ENCODE measurements at places on chromosomes 1 and 21.

- no peak for DNase-seq
Observed at GRCh38 chr1:166040202-166040997, 126.4 kb downstream of the FAM78B start.

- DNase-seq, result no peak
Observed at GRCh38 chr1:24119859-24120756, 8.2 kb upstream of the MYOM3 start.

DNA sequence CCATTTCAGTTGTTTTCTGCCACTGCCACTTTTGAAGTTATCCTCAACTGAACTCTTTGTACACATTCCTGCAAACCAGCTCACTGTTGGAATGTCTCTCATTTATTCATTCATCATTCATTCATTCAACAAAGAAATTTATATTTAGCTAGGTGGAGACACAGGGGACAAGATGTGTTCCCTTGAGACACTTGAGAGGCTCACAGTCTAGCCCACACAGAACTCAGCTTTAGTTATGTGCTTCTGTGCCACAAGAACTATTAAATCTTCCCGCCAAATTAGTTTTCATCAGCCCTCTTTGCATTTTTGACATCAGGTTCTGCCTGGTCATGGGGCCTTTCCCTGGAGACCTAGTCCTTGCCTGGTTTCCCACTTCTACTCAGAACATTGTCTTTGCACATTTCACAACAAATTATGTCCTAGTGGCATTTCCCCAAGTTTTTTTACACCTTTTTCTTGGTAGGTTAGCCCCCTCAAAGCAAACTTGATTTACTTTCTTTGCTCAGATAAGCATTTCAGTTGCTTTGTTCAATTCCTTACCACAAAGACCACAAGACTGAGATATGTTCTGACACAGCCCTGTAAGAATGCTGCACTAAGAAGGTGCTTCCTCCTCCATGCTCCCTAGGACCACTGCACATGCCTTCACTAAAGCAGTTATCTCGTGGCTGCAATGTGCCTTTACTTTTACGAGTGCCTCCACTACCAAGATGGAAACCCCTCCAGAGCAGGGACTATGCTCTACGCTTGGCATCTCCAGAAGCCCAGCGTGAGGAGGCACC is 31.0 kb downstream of the ILDR2 start:
- DNase-seq, result no peak

DNA sequence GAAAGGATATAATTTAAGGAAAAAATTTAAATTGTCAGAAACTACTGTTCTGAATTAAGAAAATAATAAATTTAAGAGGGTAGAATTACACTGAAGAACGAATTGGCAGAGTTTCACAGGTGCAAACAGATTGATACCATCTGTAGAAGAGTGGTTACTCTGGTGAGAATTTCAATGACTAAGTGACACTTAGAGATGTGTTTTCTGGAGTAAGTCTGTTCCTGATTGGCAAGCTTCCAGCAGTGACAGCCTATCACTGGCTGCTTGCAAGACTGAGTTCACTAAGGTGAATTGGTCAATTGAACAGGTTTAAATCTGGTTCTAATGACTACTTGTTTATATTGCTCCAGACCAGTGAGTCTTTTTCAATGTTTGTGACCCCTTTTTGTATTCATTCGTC is 838.2 kb upstream of the RGS18 start:
- DNase-seq, result no peak

DNA sequence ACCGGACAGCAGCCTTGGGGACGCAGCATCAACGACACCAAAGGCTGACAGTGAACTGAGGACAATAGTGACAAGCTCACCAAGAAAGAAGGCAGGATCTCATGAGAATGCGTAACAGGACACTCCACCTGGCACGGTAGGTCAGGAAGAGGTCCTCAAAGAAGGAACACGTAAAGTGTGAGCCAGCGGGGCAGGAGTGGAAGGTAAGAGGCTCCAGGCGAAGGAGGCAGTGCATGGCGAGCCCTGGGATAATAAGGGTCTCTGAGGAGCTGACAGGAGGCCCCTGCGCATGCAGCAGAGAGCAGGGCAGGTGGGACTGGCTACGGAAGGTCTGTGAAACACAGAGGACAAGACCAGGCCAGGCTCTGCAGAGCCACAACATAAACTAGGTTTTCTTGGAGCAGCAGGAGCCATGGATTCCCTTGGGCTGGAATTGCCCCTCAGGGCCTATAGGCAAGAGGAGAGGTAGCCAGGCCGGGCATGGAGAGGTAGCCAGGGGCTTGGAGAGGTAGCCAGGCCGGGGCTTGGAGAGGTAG is 8.2 kb downstream of the LSS start:
- no peak for DNase-seq

DNA sequence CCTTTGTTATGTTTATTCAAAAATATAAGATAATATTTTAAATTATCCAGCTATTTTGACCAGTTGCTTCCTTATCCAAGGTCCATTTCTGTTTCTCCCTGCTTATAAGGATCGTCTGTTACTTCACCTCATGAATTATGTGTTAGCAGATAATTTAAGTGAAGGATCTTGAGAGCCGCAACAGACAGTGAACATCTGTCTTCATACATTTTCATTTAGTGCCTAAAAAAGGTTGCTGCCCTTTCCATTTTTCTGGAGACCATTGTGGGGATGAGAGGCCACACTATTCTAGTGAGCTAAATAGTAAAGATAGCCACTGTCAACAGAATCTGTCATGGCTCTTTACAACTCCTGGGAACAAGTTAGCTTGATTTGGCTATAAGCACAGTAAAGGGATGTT is 154.0 kb downstream of the CLEC20A start:
- DNase-seq, result no peak

Data from cortex of kidney (tissue), 1 donor.